K562 (cell line): ENCODE measurements at places on chromosomes 16 and 17. TPM values are rescaled to one million over a fixed set of nuclear protein-coding genes. Genes with fewer than 3 reads are reported as not detected.

DNA sequence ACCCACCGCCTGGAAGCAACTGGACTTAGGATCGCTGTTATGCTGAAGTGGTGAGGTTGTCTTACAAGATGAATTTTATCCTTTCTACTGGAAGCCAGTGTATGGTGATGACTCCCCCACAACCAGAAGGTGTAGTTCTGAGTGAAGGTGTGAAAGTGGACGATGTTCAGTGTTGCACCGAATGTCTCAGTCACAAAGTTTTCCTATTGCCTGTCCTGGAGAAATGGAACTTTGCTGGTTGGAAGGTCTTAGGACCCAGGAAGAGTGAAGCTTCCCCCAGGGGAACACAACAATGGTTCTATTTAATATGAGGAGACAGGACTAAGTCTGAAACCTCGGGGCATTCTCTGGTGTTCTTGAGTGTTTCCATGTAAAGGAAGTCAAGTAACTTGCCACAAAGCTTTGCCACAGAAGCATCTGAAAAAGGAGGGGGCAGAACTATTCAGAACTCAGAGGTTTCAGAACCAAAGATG, 44.2 kb downstream of the USP22 start:
- DNase-seq: no peak

GRCh38 chr17:56213031-56213430, 59.8 kb downstream of the ANKFN1 start:
- no peak for DNase-seq

DNA sequence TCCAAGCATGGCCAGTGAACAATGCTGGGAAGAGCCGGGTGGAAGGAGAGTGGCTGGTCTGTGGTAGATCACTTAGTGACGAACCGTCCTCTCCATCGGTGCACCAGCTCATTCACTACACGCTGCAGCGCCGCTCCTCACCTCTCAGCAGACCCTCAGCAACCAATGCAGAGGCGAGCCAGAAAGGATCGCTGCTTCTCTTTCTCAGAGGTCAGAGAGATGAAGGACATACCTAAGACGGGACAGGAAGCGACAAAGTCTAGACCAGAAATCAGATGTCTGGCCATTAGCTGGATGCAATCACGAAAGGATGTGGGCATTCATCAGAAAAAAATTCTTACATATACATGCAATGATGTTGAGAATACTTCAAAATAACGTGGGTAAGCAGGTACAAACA, 26.9 kb downstream of the NSMCE1 start:
- no peak for DNase-seq

DNA sequence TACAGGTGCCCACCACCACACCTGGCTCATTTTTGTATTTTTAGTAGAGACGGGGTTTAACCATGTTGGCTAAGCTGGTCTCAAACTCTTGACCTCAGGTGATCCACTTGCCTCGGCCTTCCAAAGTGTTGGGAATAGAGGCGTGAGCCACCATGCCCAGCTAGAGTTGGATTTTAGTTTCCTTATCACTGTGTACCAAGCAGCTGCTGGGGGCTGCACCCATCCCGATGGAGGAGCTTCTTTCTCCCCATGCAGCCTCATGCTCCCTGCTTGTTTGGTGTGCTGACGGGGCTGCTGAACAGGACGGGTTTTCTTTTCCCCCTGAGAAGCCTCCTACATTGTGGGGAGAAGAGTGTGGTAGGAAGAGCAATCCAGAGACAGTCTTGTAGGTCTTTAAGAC, 173.2 kb downstream of the LGALS9B start:
- DNase-seq: no peak

DNA sequence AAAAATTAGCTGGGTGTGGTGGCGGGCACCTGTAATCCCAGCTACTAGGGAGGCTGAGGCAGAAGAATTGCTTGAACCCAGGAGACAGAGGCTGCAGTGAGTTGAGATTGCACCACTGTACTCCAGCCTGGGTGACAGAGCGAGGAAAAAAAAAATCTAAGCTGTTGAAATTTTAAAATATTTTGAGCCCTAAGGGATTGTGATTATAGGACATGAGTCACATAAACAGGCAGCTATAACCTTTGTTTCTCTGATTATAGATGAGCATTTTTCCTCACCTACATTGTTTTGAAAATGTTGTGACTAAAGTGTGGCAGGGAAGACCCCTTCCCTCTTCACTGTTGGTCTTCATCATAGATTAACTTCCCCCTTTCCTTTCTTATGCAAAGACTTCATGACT, 135.5 kb downstream of the MGAT5B start:
- no peak for DNase-seq

DNA sequence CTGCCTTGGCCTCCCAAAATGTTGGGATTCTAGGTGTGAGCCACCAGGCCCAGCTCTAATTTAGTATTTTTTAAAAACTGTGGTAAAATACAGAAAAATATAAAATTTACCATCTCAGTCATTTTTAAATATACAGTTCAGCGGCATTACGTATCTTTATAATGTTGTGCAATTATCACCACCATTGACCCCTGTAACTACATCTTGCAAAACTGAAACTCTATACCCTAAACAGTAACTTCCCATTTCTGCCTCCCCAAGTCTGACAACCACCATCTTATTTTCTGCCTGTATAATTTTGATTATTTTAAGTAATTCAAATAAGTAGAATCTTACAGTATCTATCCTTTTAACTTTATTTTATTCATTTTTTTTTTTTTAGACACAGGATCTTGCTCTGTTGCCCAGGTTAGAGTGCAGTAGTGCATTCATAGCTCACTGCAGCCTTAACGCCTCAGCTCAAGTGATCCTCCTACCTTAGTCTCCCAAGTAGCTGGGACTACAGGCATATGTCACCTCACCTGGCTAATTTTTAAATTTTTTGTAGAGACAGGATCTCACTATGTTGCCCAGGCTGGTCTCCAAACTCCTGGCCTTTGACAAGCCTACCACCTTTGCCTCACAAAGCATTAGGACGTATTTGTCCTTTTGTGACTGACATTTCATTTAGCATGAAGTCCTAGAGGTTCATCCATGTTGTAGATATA, 10.9 kb upstream of the GGA2 start:
- no peak for DNase-seq

- DNase-seq: no peak
These were observed 45.6 kb downstream of the DNAH9 start for GRCh38 chr17:11643851-11644250.

GRCh38 chr16:46627746-46628145, 6.6 kb upstream of the SHCBP1 start:
- DNase-seq: no peak

DNA sequence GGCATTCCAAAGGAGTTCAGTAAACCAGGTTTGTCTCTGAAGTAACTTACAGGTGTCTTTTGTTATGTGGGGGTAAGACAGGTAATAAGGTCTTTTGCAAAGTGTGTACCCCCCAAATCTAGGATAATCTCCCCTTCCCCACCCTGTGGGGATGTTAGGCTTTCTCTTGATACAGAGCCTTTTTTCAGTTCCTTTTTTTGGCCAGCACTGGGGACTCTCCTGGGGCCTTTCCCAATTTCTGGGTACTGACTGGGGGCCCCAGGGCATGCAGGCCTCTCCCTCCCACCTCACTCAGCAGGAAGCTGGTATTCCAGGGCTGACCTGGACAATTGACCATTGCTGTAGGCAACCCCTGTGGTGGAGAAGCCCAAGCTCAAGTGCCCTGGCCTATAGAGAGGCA, 84.3 kb upstream of the IRX6 start:
- DNase-seq: no peak

DNA sequence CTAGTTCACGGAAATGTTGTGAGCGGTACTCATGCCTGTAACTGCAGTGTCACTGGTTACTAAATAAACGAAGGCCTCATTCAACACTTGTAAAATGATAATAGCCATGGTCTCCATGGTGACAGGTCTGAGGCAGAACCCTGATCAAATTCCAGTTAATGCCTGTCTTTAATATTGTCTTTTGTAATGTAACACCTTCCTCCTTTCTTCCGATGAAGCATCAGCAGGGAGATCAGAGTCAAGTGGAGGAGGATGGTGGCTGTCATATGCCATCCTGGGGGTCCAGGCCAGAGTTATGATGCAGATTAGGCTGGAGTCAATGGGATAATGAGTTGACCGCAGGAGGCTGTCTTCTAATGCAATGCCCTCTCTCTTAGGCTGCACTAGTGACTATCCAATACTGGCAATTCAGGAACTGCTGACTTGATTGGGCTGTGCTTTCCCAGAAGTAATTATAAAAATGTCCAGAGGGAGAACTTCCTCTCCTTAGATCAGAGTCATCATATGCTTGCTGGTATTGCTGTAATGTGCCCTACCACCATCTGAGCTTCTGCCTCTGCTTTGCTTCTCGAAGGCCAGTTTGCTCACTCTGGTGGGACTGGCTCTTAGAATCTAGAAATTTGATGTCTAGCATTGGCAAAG, 419.1 kb downstream of the CA10 start:
- DNase-seq: no peak

DNA sequence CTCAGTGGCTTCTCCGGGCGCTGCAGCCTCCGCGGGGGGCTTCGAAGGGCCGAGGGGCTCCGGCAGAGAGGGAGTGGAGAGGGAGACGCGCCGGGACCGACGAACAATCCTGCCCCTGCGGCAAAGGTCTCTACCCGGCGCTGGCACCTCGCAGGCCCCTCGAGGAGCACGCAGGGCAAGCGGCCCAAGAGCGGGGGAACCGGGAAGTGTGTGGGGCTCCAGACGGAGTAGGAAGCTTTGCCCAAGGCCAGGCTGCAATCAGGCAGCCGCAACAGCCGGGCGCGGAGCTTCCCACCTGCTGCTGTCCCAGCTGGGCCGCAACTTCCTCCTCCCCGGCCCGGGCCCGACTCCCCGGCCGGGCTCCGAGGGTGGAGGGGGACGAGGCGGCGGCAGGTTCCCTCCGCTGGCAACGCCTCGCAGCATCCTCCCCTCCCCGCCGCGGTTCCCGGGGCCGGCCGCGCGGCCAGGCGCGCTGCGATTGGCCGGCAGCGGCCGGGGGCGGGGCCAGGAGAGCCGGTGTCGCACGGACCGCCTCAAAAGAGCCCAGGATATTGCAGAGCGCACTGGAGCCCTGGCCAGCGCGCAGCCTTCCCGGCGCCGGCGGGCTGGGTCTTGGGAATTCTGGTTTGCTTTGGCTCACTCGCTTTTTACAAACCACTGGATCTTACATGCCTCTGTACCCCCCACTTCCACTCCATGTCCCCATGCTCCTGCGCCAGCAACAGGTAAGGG, at the start of gene KCNJ2:
Gene KCNJ2 (plus strand): TSS at position 556 of the 732 bp plus-strand sequence. CDS start 5,508 bp downstream, outside the sequence.
- peak; percentile 77 for DNase-seq

- no peak for DNase-seq
These were observed 59.9 kb upstream of the DLX4 start for GRCh38 chr17:49908782-49909714.

VTN gene
- 0.64 and 0.82 TPM in 2 replicates for polyA plus RNA-seq

TPSB2 gene
- not detected in 2 replicates for polyA plus RNA-seq

TBC1D3K gene
- polyA plus RNA-seq: 0.09 TPM in 1 of 2 replicates, not detected in the other

SCNN1G gene
- polyA plus RNA-seq: not detected in 2 replicates
